Stimulated activated CD4-positive, alpha-beta T cell treated with anti-CD3 and anti-CD28 coated beads, Interleukin-15, amount 100 ng/mL, for 1 hour (primary cell): ENCODE measurements at places on chromosomes 13 and 19.
A peak's percentile ranks its signal among the peaks of the same experiment; 100 is the strongest.

- no peak for DNase-seq
These were observed 104.5 kb upstream of the SOX1 start for GRCh38 chr13:111962431-111962891.

DNA sequence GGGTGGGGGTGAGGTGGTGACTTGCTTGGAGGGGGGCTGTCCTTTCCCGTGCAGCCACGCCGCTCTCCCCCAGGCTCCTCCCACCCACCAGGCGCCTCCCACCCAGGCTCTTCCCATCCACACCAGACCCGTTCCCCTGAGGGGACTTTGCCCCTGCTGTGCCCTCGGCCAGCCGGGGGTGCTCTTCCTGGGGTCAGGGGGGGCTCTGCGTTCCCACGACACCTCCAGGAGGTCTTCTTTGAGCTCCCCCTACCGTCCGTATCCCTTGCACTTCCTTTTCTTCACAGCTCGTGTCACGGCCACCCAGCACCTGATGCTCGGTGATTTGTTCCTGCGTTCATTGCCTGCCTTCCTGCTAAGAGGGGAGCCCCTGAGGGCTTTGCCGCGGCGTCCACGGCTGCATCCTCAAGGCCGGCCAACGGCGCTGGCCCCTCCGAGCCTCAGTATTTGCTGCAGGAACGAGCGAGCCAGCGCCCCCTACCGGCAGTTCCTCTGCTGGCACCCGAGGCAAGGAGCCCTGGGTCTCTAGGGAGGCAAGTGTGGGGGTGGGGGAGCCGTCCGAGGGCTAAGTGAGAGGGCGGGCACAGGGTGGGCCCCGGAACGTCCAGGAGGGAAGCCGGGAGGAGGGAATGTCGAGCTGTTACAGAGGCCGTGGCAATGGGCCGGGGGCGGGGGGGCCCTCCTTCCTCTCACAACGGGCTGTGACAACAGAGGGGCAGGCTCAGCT is 11.8 kb downstream of the LRRC4B start:
- DNase-seq, result peak; percentile 38

DNA sequence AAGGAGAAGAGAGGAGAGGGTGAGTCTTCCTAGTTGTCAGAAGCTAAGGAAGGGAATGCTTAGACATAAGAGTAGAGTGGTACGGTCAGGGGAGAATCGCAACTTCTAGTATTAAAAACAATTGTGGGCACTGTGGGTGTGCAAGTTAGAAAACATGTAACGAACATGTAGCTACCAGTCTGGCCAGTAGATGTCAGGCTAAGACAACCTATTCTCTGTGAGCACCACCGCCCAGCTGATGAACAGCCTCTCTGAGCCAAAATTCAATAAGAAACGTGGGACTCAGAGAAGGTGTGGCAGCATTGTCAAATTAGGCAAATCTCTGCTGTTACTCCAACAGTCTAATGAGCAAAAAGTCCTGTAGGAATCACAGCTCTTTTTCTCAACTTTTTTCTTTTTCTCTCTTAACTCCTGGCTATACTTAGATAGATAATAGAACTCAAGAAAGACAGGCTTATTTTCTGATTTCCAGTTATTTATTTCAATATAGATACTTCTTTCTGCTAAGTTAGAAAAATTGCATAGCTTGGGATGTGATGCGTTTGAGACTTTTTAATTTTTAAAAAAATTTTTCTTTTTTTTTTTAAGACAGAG is 186.2 kb downstream of the USP12 start:
- DNase-seq, result peak; percentile 12

GRCh38 chr19:35309481-35310279 is 17.7 kb downstream of the MAG start:
- DNase-seq, result no peak

GRCh38 chr19:44824761-44825160 is 15.9 kb downstream of the BCAM start:
- DNase-seq, result no peak
